Left hindlimb (tissue), 1 donor: ENCODE measurements at places on chromosomes 12 and 14.
A peak's percentile ranks its signal among the peaks of the same experiment; 100 is the strongest.

DNA sequence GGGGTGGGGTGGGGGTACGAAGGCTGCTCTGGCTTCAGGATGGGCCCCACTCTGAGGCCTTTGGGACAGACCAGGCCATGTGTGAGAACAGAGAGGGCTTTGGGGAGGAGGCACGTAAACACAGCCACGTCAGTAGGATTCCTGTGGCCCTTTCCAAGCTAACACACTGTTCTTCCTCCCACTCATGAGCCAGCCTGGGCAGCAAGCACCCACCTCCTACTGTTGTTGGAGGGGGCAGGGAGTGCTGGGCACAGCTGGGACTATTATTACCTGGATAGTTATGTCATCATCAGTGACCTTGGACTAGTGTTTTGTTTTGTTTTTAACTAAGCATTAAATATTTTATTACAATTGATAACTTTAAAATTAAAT is 5.3 kb downstream of the CHGA start:
- DNase-seq = no peak

DNA sequence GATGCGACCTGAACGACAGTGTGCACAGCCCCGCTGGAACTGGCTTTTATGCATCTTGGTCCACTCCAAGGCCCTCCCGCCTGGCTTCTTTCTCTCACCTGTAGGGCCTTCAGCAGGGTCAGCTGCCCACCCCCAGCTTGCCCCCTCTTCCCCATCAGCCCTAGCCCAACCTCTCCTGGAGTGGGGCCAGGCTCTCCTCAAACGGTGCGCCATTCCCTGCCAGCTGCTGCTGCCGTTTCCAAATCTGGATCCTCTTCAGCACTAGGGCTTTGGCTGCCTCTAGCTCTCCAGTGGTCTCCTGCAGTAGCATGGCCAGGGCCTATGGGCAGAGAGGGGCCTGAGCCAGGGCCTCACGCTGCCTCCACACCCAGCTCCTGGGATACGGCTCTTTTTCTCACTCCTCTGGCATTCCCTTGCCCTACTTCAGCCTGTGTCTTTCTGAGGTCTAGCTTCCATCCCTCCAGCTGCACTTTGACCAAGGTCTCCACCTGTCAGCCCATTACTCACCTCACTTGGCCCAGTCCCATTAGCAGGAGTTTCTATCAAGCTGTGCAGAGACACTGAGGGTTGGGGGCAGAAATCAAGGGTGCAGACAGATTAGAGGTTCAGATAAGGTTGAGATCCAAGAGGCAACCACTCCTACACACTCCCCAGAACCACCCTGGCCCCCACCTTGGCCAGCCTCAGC is 5.0 kb downstream of the STAT6 start:
- DNase-seq = no peak

- no peak for DNase-seq
These were observed 314.3 kb upstream of the OR4E1 start for GRCh38 chr14:21987937-21988336.

DNA sequence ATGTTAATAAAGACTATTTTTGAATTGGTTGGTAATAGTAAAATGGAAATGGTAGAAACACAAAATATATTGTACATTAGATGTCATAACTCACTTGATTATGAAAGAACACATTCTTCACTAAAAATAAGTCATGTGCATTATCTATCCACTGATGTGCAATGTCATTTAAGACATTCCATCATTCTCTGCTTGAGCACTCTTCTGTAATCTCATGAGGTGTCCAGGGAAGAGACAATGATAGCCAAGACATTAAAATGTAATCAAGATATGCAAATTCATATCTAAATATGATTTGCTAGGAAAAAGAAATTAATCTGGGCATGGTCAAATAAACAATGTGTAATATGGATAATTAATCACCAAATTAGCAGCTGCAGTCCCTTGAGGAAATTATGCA is 422.5 kb downstream of the BTG1 start:
- DNase-seq = no peak

DNA sequence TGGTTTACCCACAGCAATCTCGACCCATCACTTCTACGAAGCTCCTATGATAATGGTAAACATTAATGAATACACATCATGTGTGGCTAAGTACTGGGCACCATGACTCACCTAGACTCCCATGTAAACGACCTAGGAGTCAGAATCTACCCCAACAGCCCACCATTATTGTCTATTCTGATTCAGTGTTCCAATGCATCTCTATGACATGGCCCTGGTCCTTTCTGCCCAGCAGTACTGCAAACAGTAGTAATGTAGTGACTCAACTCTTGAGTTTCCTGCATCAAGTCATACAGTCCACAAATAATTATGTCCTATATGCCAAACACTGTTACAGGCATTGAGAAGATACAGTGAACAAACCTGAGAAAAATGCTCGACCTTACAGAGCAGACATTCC is 14.6 kb downstream of the GTF2A1 start:
- DNase-seq = no peak

DNA sequence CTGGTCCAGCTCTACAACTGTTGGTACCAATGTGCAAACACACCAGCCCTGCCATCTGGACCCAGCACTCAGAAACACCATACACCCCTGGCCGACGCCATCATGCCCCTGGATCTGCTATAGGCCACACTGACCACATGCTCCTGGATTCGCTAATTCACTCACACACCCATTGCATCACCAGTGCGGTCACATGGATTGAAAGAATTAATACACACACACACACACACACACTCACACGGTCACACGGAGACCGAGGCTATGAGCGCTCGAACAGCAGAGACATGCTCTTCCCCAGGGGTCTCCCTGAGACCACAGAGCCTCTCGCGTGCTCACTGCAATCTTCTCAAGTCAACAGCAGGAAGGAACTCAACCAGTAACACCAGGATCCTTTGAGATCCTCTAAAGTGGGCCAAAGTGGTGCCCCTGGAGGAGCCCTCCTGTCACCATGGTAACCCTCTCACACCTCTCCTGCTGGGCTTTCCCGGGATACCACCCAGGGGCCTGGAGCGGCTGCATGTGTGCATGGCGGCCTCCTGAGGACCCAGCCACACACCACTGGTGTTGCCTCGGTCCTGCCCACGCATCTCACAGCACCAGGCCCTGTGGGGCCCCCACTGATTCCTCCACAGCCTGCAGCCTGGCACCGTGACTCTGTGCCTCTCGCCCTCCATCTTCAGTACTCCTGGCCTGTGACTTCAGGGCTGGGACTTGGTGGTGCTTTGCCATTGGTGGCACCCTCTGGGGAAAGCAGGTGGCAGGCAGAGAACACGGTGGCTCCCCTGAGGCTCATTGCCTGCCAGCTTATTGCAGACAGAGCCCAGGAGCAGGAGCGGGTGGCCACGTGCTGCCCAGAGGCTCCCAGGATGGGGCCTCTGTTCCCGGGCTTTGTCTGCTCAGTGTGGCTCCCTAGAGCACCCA is 15.1 kb downstream of the LRTM2 start:
- no peak for DNase-seq

GRCh38 chr12:93226361-93226760 is 151.4 kb upstream of the NUDT4 start:
- DNase-seq = no peak

DNA sequence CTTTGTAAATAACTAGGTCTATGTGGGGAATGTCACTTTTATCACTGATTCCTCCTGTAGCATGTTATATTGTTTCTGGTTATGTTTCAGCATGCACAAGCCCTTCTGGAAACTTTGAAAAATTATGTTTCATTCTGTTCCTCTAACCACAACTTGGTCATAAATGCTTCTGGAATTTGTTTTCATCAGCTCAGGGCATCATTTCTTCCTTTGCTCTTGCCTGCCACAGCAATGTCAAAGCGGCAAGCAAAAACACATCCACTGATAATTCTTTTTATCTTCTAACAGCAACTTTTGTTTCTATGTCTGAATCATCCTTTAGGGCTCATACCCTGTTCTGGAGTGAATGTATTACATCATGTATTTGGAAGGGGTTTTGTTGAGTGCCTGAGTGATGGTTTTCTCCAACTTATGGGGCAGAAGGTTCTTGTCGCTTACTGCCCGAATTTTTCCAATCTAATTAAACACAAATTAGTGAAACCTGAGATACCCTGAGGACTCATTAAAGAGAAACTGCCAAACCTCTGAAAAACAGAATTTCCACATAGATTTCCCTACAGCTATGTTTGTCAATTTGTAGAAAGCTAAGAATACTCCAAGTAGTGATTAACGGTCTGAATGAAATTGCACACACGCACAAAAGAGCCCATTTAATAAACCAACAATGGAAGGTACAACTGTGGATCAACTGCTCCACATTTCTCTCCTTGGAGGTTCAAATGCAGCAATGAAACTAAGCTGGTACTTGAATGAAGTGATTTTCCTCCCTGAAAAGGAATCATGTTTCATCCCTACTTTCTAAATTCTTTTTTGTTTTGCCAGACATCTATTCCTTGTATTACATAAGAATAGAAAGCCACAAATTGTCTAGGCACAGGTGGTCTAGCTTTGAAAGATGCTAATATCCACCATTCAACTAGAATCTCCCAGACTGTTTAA is 173.5 kb upstream of the KRR1 start:
- DNase-seq = no peak

DNA sequence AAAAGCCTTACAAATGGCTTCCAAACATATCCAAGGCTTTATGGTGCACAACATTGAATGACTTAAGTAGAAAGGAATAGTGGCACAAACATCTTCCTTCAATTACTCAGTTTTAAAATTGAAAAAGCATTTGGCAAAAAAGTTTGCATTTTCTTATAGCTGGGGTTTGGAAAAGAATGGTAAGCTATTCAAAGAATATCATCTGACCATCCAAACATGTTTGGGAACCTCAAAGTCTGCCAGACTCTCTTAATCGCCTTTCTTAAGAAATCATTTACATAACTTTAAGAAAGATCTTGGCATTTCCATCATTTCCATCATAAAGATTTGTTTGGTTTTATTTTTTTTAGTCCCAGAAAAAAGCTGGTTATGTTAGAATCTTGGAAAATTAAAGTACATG is 210.1 kb upstream of the PELI2 start:
- no peak for DNase-seq

- DNase-seq = no peak
These were observed 22.3 kb upstream of the P2RX7 start for GRCh38 chr12:121110211-121110940.

DNA sequence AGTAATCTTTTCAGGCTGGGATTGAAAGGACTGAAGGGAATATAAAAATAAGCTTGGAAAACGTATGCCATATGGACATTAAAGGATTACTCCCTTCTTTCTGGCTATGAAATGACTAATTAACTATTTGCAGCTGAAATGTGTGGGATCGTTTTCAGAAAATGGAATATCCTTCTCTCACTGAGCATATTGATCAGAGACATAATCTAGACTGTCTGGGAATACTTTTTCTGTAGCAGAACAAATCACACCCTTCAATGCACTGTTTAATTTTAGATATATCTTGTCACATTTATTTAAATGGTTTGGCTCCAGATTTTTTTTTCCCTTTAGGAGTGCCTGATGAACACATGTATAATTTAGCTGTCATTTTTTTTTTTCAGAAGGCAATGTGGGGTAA is 10.8 kb upstream of the ACTR10 start:
- no peak for DNase-seq

- no peak for DNase-seq
These were observed 187.3 kb downstream of the C12orf50 start for GRCh38 chr12:87841935-87842334.

DNA sequence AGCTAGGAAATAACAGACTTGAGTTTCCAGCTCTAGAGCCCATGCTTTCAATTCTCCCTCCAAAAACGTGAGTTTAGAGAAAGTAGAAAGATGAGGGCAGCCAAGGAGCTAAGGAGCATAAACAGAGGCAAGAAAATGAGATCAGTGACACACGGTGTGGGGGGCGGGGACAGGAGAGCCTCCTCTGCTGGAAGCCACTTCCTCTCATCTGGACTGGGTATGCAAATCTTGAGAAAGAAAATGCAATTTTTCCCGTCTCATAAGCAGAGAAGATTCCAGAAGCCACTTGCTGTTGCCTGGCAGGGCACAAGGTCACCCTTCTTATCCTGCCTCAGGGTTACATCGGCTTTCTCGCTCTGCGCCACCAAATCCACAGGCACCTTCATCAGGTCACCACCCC is 6.0 kb downstream of the OR10P1 start:
- DNase-seq = no peak

- no peak for DNase-seq
These were observed 127.0 kb downstream of the GCH1 start for GRCh38 chr14:54775486-54776140.

DNA sequence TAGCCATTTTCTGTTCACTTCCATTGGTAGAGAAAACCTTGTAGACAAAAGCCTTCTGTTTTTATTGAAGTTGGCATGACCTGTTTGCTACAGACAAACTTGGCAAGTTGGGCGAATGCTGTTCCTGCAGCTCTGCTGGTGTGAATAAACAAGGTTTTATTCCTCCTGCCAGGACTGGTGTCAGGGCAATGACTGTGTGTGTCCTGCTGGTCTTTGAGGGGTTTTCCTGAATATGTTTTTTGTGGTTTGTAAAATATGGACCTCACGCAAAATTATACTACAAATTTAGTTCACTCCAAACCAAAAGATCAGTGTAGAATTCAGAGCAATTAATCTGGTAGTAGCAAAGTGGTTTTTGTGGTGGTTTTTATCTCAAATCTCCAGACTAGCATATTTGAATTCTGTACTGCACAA is 140.8 kb downstream of the ERC1 start:
- DNase-seq = no peak

GRCh38 chr14:26873362-26873960 is 275.6 kb upstream of the NOVA1 start:
- no peak for DNase-seq

DNA sequence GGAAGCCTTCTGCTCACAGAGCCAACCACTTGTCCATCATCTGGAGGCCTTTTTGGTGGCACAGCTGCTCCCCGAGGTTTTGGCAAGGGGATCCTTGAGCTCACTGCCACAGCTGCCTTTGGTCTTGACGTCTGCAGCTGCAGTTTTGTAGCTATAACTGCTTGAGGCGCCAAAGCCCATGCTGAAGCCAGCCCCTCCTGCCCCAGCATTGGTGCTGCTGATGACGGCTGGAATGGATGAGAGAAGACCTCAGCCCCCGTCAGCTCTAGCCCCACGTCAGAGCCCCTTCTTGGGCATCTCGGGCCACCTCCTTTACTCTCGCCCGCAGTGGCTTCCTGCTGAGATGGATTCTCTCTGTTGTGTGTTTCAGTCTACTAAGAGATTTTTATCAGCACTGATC is 12.3 kb upstream of the KRT74 start:
- DNase-seq = peak; percentile 34

DNA sequence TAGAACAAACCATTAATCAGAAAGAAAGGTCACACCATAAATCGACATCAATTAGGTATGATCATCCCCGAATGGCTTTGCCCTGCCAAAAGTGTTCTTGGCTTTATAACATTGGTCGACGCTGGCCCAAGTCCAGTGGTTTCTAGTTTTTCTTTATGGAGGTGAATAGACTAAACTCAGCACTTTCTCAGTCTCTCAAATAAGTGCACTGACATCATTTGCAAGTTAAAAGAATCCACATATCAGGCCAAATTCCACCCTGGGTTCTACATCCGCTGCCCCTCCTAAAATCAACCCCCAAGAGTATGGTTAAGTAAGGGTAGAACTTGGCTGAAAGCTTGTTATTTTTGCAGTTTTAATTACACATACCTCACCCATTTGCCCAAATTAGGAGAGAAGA is 314.3 kb downstream of the C12orf75 start:
- DNase-seq = peak; percentile 40
